IMR-90 (cell line): ENCODE measurements at places on chromosomes 3 and 15. TPM values are rescaled to one million over a fixed set of nuclear protein-coding genes. Genes with fewer than 3 reads are reported as not detected.

DNA sequence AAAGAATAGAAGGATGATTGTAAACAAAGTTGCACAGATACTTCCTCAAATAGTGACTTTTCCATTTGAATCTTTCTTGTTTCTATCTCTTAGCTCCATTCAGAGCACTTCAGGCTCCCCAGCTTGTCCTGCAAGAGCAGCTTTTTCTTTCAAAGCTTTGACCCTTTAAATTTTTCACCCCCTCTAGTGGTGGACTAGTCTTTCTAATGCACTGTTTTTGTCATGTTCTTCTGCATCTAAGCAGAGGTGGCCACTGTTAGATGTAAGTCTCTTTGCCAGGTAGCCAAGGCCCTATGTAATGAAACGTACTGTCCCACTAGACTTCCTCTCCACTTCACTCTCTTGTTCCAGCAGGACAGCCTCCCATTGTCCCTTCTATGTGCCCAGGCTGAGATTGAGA is 74.0 kb upstream of the MANF start:
- H3K4me3 ChIP-seq, result no peak overlapping the region
- peak; percentile 33 for DNase-seq
- H3K36me3 ChIP-seq, result no peaks in the 10 kb centered on the region
- peaks cover 4% of the 10 kb centered on the region; the same call in 1 of the 2 replicates for H3K27me3 ChIP-seq
- H3K4me1 ChIP-seq, result no peaks in the 10 kb centered on the region

- peak; percentile 6 for DNase-seq
- no peaks in the 10 kb centered on the region for H3K27me3 ChIP-seq
- H3K4me3 ChIP-seq, result no peak overlapping the region
- no peak overlapping the region for H3K27ac ChIP-seq
Measured at GRCh38 chr3:101351829-101352228, 31.5 kb upstream of the IMPG2 start.

DNA sequence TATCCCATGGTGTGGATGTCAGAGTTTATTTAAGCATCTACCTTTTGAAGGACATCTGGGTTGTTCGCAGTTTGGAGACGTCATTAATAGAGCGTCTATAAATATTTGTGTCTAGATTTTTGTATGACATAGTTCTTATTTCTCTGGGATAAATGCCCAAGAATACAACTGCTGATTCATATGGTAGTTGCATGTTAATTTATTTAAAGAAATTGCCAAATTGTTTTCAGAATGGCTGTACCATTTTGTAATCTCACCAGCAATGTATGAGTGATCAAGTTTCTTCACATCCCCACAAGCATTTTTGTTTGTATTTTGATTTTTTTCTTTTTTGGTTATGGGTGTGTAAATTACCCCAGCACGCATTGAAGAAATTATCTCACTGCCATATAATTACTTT is 656.9 kb downstream of the NTRK3 start:
- H3K36me3 ChIP-seq, result no peaks in the 10 kb centered on the region
- no peak overlapping the region for H3K4me3 ChIP-seq
- H3K27me3 ChIP-seq, result no peaks in the 10 kb centered on the region
- no peaks in the 10 kb centered on the region for H3K4me1 ChIP-seq

The ILDR1 gene
- not detected in 2 replicates for total RNA-seq

DNA sequence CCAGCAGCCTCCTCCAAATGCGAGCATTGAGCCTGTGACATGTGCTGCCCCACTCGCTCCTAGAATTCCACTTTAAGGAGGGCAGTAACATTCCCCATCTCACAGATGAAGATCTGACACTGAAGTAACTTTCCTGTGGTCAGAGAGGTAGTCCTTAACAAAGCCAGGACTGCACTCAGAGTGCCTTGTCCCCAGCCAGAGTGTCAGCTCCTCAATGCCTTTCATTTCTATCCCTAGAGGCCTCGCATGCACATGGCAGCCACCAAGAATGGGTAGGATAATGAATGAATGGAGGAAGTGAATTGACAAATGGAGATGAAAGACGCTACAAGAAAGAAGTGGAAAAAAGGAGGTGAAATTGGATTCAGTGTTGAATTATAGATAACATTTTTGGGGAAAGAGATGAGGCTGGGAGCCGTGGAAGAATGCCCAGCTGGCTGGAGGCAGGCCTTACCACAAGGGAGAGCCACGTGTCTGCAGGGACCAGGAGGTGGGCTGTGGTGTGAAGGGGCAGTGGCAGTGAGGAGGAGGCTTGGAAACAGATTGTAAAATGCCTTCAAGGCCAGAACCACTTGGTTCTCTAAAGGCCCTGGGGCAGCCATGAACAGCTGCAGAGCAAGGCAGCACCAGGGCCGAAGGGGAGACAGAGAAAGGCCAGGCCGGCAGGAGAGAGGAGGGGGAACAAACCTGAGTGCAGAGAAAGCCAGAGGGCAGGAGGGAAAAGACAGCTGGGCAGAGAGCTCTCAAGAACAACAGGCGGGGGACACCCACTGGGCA is 10.4 kb downstream of the CFAP92 start:
- H3K36me3 ChIP-seq, result no peaks in the 10 kb centered on the region
- no peak for DNase-seq
- peaks cover 21% of the 10 kb centered on the region for H3K27me3 ChIP-seq
- peaks cover 3% of the 10 kb centered on the region; the same call in 1 of the 2 replicates for H3K4me1 ChIP-seq
